Activated CD4-positive, alpha-beta T cell treated with anti-CD3 and anti-CD28 coated beads for 1 hour (primary cell): ENCODE measurements at places on chromosomes 16 and 17.

GRCh38 chr17:35765086-35765710 lies 4.5 kb downstream of the C17orf50 start:
- no peak for DNase-seq

GRCh38 chr17:5331506-5331905 lies 49.4 kb downstream of the RABEP1 start:
- DNase-seq = no peak

- DNase-seq = no peak
These were observed 29.1 kb downstream of the NLRP1 start for GRCh38 chr17:5555254-5555653.

DNA sequence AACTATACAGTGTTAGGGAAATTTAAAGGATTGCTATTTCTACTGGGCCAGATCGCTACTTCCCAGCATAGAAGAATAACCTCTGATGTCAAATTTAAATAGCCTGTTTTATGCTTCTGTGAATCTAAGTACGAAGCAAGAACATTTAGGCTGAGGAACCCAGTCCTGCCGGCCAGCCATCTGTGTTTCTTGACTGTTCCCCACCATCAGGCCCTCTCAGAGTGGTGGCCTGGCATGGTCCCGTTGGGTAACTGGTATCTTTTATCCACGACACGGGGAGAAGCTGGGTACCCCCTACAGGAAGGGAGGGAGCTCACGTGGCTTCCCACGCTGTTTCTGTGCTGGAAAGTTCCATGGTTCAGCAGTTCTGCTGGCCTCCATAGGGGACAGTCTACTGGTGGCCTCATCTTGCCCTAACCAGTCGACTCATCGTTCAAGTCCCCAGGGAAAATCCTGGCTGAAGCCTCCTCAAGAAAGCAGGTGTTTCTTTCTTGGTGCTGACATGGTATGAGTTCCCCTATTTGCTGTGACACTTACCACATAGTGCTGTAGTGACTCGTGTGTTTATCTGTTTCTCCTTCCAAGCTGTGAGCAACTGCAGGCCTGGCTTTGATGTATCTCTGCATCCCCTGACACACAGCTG lies 201.7 kb upstream of the NLRP1 start:
- DNase-seq = no peak

DNA sequence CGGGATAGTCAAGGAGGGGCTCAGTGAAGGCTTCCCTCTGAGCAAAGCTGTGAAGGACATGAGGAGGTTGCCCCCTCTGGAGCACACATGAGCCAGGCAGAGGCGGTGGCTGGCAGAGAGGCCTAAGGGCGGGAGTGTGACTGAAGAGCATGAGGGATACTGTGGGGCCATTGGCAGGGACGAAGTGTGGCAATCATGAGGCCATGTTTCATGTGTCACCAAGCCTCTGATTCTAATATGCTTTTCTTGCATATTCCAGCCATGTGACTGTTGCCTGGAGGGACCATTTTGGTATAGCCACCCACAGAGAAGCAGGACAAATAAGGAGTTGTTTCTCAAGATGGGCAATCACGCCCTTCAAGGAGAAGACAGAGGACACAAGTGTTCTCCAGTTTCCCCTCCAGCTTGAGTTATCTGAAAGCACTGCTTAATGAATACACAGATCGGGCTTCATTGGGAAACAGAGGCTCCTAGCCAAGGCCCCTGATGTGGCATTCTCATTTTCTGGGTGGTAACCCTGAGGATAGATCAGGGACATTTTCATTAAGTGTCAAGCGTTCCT lies 68.0 kb downstream of the AKAP1 start:
- no peak for DNase-seq

GRCh38 chr16:58940609-58941008 lies 206.5 kb upstream of the GOT2 start:
- no peak for DNase-seq

DNA sequence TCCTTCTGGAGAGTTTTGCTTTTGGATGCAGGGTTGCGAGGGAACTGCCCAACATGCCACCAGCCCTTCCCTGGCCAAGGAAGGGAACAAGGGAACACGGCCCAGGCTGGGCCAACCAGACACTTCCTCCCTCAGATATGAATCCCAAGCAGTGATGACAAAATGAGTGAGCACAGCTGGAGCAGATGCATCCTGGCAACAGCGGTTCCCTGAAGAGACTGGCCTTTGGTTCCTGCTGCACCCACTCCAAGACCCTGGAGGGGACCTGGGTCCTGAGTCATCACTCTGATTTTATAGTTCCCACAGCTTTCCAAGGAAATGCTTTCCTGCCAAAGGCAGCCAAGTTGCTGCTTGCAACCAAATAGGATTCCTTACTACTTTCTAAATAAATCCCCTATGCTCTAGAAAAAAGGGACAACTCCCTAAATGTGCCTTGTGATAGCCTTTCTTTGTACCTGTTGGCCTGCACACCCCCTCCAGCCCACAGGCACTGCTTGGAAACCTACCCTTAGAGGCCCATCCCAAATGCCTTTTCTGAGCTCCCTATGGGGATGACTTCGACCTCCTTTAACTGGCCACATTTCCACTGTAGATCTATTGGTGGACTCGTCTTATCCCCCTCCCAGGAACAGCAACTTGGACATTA lies 5.3 kb downstream of the ST3GAL2 start:
- no peak for DNase-seq

DNA sequence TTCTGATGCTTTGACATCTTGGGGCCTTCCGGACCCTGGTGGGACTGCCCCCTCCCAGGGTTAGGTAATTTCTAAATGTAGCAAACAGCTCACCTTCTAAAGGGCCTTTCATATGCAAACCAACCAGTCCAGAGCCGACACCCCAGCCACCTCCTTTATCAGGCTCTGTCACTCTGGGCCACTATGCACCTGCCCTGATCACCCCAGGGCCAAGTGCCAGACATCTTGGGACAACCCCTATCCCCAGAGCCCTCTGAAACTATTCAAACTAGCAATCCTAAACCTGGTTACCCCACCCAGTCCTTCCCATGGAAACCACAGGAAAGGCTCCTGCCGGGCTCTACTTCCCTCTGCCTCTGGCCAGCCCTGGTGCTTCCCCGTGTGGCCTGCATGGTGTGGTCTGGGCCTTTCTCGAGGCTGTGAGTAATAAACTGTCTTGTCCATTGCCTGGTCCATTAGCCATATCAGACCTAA lies 91.2 kb upstream of the TNRC6C start:
- no peak for DNase-seq

DNA sequence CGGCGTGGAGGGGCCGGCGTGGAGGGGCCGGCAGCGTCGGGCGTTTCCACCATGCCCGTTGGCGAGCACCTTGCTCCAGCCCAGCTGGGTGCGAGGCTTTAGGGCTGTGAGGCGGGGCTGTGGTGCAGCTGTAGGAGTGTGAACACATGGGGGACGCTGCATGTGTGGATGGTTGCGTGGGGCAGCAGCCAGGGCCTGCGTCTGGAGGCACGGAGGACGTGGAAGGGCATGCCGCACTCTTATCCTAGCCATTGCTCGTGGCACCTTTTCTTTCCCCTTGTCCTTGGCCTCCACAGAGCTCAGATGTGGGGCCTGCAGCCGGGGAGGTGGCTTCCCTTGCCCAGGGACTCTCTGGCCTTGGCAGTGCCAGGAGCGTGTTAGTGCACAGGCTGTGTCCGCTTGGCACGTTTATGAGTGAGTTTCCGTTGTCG lies 47.8 kb downstream of the PDPK1 start:
- DNase-seq = no peak

DNA sequence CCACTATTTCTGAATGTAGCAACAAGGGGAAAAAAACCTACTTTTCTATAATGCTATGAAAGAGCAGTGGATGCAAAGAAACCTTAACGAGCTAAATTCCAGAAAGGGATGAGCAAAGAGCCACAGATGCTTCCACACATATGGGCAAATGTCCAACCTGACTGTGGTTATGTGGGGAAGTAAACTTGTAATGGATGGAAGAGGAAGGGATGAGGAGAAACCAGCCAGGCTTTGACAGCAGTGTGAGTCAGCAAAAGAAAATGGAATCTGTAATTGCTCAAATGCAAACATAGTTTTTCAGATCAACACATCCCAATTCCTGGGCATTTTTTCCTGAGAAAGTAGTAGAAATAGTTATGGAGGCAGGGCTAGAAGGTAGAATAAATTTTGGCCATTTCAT lies 204.8 kb upstream of the CPHXL start:
- no peak for DNase-seq

- no peak for DNase-seq
These were observed 24.3 kb downstream of the PELP1 start for GRCh38 chr17:4679658-4680057.
